ENCODE measurements at places on chromosomes 1 and 21. TPM values are rescaled to one million over a fixed set of nuclear protein-coding genes. Genes with fewer than 3 reads are reported as not detected.

C1orf141 gene
- not detected for total RNA-seq

PLCH2 gene
- total RNA-seq: 1.5 TPM

DNA sequence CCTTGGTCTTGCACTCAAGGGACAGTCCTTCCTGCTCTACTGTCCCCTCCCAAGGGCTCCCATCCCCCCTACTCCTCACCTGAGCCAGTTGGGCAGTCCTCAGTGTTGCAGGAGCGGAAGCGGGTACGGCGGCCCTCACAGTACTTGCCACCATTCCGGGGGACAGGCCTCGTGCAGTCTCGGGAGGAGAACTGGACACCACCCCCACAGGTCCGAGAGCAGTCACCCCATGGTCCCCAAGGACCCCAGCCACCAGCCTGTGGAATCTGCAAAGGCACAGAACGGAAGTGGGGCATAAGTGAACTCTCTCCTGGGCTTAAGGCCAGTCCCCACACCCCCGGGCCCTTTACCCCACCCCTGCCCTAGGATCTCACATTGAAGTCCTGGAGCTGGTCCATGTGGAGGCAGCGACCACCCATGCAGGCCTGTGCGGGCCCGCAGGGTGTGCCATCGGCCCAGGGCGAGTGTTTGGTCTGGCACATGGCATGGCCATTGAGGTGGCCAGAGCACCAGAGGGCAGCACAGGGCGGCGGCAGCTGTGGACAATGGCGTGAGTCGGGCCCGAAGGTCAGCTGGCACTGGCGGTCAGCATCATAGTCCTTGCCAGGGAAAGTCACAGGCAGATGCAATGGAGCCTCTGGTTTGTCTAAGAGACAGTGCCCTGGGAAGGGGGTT, 5.2 kb downstream of the ADAMTS4 start:
- no peak for DNase-seq

- no peak for DNase-seq
These were observed 67.7 kb downstream of the PCP4 start for GRCh38 chr21:39934895-39935294.

GRCh38 chr1:153816283-153816889, 41.2 kb downstream of the SLC27A3 start:
- no peak for DNase-seq

- no peak for DNase-seq
These were observed 10.0 kb upstream of the EFHD2 start for GRCh38 chr1:15399710-15400109.

DNA sequence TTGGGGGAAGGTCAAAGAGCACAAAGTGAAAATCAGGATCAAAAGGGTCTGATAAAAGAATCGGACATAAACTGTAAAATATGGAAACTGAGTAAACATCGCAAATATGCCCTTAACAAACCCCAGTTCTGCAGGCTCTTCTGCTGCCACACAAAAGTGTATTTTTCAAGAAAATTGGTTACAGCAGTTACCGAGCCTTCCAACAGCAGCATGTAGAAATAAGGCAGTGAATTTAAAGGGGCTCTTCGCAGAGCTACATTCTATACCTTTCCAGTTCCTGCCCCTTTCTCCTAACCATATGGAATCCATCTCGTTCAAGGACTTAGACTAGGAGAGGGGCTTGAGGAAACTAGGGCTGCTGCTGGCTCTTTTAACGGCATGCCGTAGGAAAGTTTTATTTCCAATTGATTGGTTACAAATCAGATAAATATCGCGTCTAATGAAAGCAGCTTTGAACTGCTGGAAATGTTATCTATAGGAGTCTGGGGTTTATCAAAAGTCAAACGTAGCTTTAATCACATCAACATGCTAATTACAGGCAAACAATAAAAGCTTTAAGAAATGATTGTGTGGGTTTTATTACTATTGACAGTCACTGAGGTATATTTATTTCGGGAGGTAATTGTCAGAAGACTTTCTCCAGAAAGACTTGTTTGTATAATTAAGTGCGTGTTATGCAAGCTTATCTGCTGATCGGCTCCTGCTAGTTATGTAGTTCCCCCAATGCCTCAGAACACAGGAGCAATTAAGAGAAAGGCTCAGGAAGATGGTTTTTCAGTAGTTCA, 59.1 kb downstream of the GORAB start:
- DNase-seq: no peak

DNA sequence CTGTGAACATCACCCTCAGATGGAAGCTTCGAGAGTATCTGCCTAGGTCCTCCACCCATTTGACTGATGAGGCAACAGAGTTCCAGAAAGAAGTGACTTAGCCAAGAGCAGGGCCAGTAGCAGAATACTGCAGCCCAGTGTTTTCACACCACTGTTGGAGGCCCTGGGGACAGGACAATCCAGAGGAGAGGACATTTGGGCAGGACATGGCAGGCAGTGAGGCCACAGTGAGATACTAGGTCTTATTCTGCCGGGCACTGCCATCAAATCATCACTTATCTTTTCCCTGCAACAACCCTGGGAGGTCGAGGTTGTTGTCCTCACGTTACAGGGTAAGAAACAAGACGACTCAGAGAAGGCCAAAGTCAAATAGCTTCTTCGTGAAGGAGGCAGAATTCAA, 5.5 kb upstream of the FOXO6 start:
- no peak for DNase-seq
